Posterior vena cava (tissue), 2 donors: ENCODE measurements at places on chromosomes 7 and 10.
A peak's percentile ranks its signal among the peaks of the same experiment; 100 is the strongest.

DNA sequence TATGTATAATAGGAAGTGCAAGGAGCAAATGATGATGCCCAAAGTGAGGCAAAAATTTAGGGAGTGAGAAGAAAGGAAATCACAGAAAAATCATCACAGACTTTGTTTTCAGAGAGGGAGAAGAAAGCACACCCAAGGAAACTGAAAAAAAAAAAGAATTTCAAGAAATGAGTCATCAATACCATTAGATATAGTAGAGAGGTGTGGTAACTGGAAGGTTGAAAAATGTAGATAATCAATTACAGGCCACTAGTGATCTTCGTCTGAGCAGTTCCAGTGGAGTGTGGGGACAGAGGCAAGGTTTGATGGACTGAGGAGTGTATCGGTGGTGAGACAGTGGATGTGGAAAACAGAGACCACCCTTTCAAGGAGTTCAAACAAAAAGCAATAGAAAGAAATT, 31.7 kb downstream of the ASB4 start:
- no peak for DNase-seq

DNA sequence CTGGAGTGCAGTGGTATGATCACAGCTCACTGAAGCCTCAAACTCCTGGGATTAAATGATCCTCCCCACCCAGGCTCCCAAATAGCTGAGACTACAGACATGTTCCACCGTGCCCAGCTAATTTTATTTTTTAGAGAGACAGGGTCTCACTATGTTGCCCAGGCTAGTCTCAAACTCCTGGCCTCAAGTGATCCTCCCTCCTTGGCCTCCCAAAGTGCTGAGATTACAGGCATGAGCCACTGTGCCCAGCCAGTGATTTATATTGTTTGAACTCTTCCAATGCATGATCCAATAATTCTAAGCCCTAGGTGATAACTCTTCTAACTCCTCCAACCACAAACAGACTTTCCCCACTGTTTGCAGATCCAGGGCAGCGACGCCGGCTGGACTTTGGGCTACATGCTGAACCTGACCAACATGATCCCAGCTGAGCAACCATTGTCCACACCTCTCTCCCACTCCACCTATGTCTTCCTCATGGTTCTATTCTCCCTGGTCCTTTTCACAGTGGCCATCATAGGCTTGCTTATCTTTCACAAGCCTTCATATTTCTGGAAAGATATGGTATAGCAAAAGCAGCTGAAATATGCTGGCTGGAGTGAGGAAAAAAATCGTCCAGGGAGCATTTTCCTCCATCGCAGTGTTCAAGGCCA, 41.8 kb upstream of the CC2D2B start:
- DNase-seq = no peak

DNA sequence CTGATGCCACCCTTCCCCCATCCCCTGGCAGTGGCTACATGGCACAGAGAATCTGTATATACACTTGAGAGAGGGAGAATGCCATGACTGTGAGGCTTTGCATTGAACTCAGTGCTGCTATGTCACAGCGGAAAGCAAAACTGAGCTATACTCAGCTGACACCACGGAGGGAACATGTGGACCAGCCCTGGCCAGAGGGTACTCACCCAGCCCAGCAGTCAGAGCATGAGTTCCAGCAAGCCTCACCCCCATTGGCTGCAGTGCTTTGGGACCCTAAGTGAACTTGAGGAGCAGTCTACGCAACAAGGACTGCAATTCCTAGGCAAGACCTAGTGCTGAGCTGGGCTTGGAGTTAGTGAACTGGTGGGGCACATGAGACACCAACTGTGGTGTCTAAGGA, 10.3 kb upstream of the AOC1 start:
- DNase-seq = no peak

DNA sequence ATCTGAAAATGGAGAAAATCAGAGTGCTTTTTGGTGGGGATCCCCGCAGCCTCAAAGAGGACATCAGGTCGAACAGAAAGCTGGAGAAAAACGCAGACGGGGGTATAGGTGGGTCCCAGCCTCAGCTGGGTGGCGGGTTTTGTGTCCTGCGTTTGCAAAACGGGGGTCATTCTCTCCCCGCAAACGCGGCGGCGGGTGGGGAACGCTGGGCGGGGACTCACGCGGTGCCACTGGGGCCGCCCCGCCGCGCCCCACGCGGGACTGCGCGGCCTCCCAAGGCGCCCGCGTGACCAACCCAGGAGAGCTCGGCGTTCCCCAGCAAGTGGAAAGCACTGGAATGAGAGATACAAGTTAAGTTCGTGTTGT, 806 bp upstream of the VIPR2 start:
- DNase-seq = peak; percentile 75

DNA sequence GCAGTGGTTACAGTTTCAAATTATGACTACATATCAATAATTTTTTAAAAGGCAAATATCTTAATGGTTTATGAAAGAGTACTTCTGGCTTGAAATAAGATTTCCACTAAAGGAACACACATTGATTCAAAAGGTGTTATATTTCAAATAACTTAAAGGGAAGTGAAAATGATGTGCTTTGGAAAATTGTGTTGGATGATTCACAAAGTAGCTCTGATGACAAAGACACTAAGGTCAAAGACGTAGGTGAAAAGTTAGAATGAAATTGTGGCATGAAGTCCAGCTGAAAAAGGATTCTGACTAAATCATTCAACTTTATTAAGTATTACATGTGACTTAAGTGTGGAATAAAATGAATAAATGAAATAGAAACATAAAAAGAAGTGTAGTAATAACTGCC, 20.8 kb upstream of the OR2A5 start:
- DNase-seq = no peak

DNA sequence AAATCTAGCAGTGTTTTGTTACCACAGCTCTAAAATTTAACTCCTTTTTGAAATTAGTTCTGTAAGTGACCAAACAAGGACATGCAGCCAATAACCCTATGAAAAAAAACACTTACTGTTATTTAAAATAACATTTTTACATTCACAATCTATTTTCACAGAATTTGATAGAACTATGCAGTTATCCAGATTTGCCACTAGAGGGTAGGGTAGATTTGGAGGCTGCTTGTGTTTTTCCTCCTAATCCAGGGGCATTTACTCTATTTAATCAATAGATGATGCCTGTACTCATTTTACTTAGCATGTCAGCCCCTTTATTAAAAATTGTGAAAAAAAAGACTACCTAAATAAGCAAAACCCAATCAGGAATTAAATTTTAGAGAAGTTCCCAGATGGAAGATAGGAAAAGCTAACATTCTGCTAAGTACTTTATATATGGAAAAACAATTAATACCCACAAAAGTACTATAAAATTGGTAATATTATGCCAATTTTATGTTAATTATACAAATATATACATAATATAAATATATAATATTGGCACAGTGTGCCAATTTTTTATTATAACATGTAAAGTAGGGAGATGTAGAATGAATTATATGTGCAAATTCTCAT, 18.1 kb upstream of the LIPK start:
- no peak for DNase-seq

DNA sequence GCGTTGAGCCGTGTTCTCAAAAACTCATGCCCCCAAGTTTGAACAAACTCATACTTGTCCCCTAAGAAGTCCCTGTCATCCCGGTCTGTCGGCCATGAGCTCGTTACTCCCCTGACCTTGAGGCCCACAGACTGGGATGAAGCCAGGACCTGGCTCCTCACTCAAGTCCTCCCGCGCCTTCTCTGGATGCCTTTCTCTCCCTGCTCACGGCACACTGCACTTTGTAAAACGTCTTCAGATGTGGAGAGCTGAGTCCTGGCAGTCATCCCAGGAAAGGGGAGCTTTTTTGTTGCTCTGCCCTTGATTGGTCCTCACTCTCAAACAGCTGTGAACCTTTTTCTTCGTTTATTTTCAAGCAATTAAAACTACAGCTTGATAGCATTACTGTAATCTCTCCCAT, 110.8 kb downstream of the JAZF1 start:
- no peak for DNase-seq

- peak; percentile 62 for DNase-seq
These were observed 120.8 kb downstream of the DNAJB6 start for GRCh38 chr7:157457355-157458253.

DNA sequence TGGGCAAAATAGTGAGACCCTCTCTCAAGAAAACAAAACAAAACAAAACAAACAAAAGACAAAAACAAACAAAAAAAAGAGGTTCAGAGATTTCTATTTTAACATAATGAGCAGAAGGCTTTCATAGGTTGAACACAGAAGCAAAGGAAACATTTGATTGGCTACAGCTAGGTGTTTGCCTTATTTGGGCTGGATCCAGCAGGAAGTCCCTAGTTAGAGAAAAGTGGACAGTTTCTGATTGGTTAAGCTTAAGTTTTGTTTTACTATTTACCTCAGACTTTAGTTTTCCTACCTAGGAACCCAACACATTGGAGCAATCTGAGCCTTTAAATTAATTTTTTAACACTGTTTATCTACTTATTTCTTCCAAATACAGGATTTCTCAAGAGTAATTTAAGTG, 566.5 kb upstream of the PCDH15 start:
- DNase-seq = no peak

- no peak for DNase-seq
These were observed 539.9 kb upstream of the C7orf33 start for GRCh38 chr7:148050492-148051158.
